ENCODE measurements at places on chromosomes 13 and 19. TPM values are rescaled to one million over a fixed set of nuclear protein-coding genes. Genes with fewer than 3 reads are reported as not detected.

VSIG10L gene
- 0.65 TPM for total RNA-seq

FFAR3 gene
- not detected for total RNA-seq

- DNase-seq, result no peak
Measured at GRCh38 chr13:75869981-75870380, 233.9 kb downstream of the LMO7 start.

- no peak for DNase-seq
Measured at GRCh38 chr13:22176968-22177520, 506.2 kb downstream of the FGF9 start.

DNA sequence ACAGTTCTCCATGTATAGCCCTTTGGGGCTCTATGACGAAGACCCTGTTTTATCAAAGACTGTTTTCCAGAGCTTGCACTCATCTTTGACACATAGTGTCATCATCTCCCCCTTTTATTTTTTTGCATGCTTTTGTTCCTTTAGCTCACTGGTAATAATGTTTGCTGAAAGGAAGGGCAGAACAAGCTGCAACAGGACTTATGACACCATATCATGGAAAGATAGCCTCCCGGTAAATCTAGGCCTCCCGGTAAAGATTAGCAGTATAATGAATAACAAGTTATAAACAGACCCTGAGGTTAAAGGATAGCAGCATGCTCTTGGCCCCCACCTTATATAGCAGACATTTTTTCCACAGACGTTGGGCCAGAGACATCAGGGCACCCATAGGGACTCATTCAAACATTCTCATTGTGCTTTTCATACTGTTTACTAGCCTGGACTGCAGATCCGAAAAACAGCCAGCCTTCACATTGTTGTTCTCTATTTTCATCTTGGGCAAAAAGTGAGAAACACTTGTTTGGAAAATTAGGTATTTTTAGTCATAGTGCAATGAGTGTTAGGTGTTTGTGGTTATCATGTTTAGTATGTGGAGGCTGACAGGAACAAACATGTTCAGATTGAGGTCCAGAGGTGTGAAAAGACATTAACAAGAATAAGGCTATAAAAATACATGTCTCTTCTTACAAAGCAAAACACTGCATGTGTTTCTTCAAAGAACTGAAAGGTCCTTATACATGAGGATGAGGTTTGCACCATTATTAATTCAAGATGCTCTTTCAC lies 136.9 kb upstream of the SPRY2 start:
- DNase-seq, result no peak

- no peak for DNase-seq
Measured at GRCh38 chr19:13128583-13128982, 10.5 kb downstream of the NACC1 start.

PIK3R2 gene
- total RNA-seq, result 20.8 TPM

- DNase-seq, result no peak
Measured at GRCh38 chr13:77925616-77926015, 7.0 kb upstream of the EDNRB start.

RXFP2 gene
- not detected for total RNA-seq

DNA sequence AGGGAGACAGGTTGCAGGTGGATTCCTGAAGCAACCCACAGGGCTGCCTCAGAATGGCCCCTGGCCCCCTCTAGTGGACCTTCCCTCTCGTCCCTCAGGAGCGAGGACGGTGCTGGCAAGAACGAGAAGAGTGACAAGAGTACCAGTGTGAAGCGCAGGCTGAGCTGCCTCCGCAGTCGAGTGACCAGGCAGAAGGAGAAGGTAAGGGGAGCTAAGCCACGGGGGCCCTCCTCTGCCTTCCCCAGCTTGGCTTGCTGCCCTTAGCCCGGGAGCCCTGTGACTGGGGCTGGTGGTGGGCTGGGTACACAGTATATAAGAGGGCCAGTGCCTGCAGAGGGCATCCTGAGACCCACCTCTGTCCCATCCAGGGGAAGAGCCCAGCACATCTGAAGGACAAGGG lies 34.0 kb downstream of the ARHGEF18 start:
- no peak for DNase-seq

UQCR11 gene
- total RNA-seq, result 1,222 TPM

GRCh38 chr13:30850867-30851211 lies 55.2 kb upstream of the MEDAG start:
- DNase-seq, result no peak

RNF225 gene
- not detected for total RNA-seq

DNA sequence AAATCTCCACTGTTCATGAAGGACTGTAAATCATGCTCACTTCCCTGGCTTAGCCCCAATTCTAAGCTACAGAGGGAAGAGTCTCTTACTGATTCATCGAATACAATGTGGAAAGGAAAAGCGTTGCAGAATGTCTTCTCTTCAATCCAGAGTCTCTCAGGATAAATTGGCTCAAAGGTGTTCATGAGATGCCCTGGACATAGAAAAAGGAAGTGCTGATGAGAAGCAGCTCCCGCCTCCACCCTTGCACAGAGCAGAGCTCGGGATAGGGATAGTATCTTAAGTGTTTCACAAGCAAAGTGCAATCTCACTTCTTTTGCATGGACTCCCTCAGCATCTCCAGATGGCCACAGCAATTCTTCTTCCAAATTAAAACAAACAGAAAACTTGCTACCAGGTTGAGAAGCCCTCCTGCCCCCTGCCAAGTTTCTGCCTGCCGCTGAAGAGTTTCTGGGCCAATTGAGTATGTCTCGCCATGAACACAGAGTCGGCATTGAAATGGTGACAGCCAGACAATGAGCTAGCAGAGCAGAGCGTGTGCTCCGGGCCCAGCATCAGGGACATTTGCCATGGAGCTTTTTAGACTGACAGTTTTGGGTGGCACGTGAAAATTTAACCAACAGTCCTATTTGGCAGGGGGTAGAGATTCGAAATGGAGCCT lies 85.7 kb downstream of the C13orf42 start:
- no peak for DNase-seq

DNA sequence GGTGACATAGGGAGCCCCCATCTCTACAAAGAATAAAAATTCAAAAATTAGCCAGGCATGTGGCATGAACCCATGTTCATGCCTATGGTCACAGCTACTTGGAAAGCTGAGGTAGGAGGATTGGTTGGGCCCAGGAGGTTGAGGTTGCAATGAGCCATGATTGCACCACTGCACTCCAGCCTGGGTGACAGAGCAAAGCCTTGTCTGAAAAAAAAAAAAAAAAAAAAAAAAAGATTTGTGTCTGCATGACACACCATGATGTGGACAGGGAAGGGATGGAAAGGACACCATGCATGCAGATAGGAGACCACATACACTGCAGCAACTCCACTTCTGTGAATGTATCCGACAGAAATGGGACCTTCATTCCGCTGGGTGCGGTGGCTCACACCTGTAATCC lies 34.0 kb upstream of the HOMER3 start:
- DNase-seq, result no peak

CLEC11A gene
- total RNA-seq, result 3.0 TPM

DNA sequence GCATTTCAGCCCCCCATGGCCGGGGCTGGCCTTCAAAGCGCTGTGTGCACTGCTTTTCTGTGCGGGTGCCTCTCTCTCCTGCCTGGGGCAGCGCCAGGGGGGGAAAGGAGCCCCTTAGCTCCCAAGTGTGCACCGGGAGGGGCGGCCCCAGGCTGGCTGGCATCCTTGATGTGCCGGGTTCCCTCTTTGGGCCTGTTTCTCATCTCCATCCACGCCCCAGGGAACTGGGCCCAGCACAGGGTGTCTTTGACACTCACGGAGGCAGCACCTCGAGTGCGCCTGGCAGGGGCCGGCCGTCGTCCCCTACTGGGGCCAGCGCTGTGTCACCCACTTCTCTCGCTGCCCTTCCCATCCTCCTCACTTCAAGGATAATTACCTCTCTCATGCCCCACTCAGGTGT lies 324.3 kb downstream of the TEX29 start:
- no peak for DNase-seq

DNA sequence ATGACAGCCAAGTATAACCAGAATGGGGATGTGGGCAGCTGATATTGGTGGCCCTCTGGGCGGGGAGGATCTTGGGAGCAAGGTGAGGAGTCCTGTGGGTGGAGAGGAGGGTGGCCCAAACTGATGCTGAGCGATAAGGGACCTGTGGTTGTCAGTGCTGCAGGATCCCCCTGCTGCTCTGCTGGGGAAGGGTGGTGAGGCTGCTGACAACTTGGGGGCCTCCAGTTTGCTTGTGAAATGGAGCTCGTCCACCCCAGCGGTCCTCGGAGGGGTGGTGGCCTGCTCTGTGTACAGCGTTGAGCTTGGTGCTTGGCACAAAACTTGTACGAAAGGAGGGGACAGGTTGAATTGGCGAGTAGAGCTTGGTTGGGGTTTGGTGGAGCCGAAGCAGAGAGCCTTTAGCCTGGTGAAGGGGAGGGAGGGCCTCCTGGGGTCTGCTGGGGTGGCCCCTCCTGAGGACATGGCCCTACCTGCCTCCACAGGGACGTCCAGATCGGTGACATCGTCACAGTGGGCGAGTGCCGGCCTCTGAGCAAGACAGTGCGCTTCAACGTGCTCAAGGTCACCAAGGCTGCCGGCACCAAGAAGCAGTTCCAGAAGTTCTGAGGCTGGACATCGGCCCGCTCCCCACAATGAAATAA lies 2.9 kb downstream of the RPS11 start:
- DNase-seq, result no peak

DNA sequence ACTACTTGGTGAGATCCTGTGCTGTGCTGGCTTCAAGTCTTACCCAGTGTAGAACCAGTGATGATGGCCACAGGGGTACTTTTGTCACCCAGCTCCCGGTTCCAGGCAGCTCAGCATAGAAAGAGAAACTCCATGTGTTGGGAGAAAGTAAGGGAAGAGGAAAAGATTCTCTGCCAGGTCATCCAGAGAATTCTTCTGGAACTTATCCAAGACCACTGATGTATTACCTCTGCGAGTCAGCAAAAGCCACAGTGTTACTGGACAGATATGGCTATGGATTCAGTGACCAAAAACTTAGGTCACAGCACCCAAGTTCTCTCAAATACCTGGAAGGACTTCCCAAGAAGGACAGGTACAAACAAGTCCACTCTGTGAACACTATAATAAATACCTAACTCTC lies 399.5 kb upstream of the MIR17HG start:
- DNase-seq, result no peak

- no peak for DNase-seq
Measured at GRCh38 chr13:47168618-47169017, 271.8 kb upstream of the HTR2A start.

ZNF790 gene
- 9.8 TPM for total RNA-seq

GRCh38 chr13:71866335-71867130 lies 471 bp downstream of the DACH1 start:
- peak; percentile 51 for DNase-seq

SLC10A2 gene
- total RNA-seq, result not detected

SIGLEC7 gene
- total RNA-seq, result 0.97 TPM

DNA sequence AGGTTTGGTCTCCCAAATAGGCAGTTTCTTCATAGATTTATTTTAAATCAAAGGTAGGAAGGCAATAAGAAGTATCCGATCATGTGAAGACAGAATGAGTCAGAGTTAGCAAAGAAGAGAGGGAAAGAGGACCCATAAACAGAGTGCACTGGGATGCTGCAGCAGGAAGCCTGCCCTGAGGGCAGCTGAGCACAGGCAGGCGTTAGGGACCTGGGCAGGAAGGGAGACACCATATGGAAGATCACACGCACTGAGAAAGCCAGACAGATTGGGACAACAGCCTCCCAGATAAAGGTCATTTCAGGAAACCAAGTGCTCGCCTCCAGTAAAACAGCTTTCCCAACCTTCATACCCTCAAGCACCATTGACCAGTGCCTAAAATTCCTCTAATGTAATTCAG lies 598.0 kb downstream of the EFNB2 start:
- DNase-seq, result no peak

ZNF582 gene
- total RNA-seq, result 3.8 TPM

GRCh38 chr13:51740698-51741097 lies 63.3 kb downstream of the DHRS12 start:
- no peak for DNase-seq

PSG7 gene
- total RNA-seq, result not detected

GRCh38 chr19:38134540-38135149 lies 89.4 kb downstream of the DPF1 start:
- DNase-seq, result no peak

ZNF90 gene
- 1.00 TPM for total RNA-seq

- DNase-seq, result no peak
Measured at GRCh38 chr13:113888701-113889330, 24.9 kb upstream of the GAS6 start.

CASP14 gene
- not detected for total RNA-seq

DNA sequence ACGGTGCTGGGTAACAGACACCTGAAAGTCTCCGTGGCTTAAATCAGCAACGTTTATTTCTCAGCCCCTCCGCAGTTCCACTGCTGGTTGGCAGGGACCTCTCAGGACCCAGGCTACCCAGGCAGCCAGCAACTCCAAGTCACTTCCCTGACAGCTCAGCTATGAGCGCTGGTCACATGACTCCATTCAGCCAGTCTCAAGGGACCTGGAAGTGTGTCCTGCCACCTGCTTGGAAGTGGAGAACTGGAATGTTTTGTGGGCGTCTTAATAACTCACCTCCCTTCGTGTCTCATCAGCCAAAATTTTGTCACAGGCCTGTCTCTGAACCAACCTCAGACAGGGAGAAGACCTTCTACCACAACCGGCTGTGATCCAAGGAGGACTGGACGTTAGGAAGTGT lies 72.8 kb downstream of the DPF1 start:
- DNase-seq, result no peak

DNA sequence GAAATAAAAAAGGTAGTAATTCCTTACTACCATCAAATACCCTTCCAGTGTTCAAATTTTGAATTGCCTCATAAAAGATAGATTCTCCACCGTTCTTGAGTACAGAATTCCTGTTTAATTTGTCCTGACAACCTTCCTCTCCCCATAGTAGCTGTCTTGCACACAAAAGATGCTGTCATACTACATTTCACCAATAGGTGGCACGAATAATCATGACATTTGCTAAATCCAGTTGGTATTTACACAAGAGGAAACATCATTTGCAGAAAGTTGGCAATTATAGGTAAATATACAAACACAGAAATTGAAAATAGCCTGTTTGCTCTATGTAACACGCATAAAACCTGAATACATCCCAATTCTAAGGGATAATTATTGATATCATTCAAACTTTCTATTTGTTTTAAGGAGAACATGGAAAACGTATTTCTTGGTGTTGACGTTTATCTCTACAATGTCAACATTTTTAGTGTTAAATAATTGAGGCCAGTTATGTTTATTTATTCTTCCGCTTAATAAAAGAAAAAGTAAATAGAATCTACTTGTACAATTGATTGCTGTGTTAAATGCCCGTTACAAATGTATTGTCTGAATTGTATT lies 58.3 kb upstream of the CLDN10 start:
- DNase-seq, result no peak

UGGT2 gene
- total RNA-seq, result 8.6 TPM

GRCh38 chr13:96844195-96844594 lies 150.1 kb downstream of the OXGR1 start:
- DNase-seq, result no peak

DNA sequence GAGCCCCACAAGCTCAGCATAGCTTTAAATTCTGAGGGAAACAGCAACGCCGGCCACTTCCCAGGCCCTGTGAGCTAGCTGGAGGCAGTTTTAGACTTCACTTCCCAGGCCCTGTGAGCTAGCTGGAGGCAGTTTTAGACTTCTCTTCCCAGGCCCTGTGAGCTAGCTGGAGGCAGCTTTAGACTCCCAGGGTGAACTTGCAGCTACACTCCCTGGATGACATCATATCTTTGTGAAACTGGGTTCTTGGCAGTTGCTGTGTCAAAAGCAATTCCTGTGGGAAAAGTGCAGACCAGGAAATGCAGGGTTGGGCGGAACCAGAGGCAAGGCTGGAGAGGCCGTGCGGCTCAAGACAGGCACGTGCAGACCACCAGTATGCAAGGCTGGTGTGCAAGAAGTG lies 12.7 kb downstream of the SOX1 start:
- no peak for DNase-seq

Measured in Right ventricle myocardium superior (tissue), 1 donor.